ENCODE measurements at places on chromosomes 2 and 18.

- DNase-seq = no peak
Measured at GRCh38 chr2:100976061-100976460, 26.0 kb upstream of the RPL31 start.

GRCh38 chr2:18123577-18123976 is 245.1 kb downstream of the KCNS3 start:
- no peak for DNase-seq

- no peak for DNase-seq
Measured at GRCh38 chr18:73944715-73945114, 202.9 kb downstream of the FBXO15 start.

DNA sequence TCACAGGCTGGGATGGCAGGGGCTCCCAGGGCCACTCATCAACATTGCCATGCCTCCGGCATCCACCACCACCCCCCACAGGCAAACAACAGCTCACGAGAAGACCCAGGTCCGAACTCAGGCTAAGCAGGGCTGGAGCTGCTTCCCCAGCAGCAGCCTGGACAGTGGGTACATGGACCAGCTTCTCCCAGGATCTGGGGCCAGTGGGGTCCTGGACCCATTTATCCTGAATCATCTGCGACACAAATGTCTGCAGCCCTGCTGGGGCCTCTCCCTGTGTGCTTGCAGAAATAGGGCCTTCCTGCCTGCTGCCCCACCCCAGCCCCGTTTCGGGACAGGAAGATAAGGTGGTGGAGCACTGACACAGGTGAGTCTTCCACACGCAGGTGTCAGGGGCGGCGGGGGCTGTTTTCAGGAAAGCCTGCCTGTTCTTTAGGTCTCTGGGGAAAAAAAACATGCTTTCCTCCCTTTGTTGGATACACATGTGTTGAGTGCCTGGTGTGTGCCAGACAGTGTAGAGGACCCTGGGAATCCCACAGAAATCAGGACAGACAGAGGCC is 4.5 kb downstream of the PRLH start:
- DNase-seq = no peak

GRCh38 chr18:54551590-54551989 is 39.5 kb upstream of the DYNAP start:
- DNase-seq = no peak

DNA sequence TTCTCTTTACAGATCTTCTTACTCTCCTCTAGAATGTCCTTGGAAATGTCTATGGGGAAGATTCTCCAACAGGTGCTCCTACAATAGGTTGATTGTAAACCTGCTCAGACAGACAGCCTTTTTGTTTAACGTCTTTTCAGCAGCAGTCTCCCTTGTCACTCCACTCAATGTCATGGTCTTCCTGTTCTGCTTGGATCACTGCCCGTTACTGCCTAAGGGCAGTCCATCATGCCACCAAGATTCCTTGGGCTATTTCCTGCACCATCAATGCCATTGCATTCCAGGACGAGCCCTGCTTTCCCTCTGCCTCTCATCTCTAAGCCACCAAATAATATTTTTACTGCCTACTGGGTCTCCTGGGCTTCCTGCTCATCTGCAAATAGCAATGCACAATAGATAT is 97.4 kb upstream of the GALNT5 start:
- no peak for DNase-seq

GRCh38 chr2:20015482-20016083 is 3.1 kb upstream of the MATN3 start:
- peak; percentile 7 for DNase-seq

- DNase-seq = no peak
Measured at GRCh38 chr2:170243898-170244297, 66.0 kb downstream of the MYO3B start.

DNA sequence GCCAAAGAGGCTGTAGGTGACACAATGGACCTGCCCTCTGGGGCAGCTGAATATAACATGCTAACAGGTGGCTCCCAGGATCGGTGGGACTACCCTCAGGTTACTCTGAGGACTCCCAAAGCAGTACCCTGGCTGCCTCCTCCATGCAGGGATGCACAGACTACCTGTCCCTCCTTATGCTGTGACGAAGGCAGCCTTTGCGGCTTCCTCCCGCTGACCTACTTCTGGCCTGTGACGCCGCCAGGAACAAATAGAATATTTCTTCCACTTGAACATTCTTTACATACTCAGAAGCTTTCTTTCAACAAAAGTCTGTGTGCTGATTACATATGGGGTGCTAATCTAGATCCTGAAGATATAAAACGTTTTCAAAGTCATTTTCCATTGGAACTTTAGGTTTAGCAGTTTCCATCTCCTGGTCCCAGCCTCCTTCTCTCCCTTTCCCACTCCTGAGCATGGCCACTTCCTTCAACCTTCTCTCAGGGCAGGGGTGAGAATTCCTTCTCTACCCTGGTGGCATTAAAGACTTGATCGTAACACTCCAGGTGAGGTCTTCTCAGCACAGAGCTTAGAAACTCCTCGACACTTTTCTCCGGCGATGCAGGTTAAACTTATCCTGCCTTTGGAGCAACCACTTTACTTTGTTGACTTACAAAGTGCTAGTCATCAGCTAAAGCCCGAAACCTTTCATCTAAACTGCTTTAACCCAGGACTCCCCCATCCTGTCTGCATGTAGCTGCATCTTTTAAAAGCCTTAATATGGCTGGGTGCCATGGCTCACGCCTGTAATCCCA is 58.9 kb upstream of the STK17B start:
- DNase-seq = no peak

DNA sequence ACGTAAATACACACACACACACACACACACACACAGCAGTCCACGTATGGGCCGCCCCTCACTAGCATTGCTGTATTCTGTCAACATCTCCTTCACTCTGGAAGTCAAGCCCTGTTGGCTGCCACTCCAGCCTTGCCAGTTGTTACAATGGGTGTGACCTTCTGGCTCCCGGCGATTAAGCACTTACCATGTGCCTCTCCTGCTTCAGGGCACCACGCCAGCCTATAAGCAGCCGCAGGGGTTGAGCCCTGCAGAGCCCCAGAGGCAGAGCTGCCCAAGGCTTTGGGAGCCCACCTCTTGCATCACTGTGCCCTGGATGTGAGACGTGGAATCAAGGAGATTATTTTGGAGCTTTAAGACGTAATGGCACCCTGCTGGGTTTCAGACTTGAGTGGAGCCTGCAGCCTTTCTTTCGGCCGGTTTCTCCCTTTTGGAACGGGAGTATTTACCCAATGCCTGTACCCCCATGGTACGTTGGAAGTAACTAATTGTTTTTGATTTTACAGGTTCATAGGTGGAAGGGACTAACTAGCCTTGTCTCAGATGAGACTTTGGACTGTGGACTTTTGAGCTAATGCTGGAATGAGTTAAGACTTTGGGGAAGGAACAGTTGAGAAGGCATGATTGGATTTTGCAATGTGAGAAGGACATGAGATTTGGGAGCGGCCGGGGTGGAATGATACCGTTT is 54.5 kb upstream of the ROCK2 start:
- no peak for DNase-seq

DNA sequence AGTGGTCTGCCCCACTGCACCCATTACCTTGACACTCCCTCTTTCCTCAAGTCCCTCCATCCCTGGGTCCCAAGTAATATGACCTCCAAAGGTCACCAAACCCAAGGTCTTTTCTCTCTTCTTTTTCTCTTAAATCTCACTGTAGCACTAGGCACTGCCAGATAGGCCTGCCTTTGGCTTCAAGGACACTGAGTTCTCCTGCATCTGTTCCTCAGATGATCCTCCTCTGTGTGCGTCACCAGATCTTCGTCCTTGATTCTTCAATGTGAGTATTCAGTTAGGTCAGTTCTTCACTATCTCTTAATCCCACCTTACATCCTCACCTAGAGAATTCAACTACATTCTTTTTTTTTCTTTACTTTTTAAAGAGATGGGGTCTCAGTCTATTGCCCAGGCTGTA is 249.2 kb downstream of the NBAS start:
- no peak for DNase-seq

DNA sequence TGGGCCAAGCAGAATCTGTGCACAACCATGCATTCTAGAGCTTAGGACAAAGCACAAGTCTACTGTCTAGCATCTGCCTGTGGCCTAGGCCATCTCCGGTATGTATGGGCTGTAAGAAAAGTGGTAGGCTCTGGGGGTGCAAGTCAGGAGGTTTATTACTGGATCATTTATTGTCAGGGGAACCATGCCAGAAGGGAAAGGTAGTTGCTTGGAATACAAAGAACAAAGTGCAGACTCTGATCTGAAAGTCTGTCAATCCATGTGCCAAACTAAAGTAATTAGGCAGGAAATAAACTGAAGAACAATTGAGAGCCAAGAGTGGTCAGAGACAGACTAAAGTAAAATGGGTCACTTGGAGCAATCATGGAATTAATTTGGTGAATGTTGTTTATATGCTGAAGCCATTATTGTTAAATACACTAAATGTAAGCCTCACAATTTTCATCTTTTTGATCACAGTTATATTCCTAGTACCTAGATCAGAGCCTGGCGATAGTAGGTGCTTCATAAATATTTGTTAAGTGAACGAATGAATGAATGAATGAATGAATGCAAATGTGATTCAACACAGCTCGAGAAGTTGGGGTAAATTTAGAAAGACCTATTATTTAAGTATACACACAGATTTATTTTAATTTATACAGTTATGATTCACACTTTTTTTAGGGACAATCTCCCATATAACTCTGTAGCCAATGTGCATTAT is 260.7 kb upstream of the STON1 start:
- DNase-seq = no peak

DNA sequence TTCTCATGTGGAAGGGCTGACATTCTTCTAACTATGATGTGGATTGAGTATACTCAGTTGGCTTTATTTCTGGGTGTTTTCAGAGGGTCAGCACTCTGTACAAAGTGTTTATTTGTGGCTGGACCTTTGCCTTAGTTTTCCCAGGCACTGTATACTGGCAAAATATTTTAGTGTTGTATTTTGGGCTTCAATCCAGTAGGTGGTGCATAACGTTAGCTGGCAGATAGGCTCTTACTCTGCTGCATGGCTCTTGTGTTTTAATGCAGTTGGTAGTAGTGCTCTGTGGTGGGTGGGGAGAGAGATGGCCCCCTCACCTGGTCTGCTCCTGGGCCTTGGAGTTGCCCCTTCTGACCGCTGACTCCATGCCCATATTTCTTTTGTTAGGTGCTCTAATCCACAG is 75.6 kb upstream of the REG3A start:
- no peak for DNase-seq

- no peak for DNase-seq
Measured at GRCh38 chr2:64391940-64392339, 62.0 kb upstream of the LGALSL start.

- no peak for DNase-seq
Measured at GRCh38 chr2:189517847-189518535, 62.6 kb downstream of the SLC40A1 start.

DNA sequence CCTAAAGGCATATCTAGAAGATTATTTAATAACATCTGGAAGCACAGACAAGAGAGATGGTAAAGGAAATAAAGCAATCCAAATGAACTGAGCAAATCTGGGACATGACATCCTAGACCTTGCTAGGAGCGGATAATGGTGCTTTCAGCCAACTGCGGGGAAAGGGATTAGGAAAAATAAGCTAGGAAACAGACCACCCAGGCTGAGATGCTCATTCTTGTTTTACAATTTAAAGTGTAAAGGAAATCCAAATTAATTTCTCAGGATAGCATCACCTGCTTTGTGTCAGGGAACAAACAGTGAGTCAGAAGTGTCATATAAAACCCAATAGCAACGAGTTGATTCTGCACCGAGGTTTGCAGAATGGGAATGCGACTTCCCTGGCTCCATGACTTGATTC is 112.5 kb upstream of the CXCR4 start:
- DNase-seq = no peak

DNA sequence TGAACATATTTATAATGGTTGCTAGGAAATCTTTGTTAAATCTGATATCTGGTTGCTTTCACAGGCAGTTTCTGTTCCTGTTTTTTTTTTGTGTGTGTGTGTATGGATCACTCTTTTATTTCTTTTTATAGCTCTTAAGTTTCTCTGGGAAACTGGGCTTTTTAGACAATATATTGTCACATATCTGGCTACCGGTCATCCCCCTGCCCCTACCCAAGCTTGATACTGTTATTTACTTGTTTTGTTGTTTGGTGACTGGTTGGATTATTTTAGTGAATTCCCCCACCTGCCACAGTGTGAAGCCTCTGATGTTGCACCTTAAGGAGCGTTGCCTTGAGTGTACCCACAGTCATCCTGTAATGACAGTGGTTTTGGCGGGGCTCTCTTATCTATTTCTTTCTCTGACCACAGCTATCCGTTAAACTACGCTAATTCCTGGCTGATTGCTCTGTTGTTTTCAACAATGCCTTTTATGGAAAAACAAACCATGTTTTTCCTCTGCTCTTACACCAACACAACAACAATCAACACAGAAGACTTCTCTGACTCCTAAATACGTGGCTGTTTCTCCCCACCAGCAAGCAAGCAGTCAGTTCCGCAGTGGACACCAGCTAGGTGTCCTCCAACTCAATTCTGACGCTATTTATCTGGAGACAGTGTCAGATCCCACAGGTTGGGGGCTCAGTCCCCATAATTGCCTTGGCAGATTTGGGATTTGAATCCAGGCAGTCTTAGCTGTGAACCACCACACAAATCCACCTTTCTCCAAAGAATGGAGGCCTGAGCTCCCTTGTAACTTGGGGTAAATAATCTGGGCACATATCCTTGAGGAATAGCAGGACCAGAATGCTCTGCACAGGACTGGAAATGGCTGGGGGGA is 10.9 kb downstream of the GNLY start:
- peak; percentile 63 for DNase-seq

DNA sequence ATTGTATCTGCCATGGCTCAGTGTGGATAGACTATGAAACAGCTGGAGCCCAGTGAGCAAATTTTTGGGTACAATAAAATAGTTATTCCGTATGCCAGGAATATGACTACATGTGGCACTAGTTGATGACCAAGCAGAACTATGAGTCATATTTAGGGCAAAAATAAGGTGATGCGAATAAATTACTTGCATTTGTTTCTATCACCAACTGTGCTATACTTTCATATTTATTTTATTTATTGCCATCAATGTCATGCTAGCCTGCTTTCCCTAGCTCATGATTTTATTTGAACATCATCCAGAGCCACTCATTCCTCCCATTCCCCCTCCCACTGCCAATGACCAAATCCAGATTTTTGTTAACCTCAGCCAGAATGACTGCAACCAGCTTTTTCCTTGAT is 13.3 kb upstream of the FAP start:
- no peak for DNase-seq

DNA sequence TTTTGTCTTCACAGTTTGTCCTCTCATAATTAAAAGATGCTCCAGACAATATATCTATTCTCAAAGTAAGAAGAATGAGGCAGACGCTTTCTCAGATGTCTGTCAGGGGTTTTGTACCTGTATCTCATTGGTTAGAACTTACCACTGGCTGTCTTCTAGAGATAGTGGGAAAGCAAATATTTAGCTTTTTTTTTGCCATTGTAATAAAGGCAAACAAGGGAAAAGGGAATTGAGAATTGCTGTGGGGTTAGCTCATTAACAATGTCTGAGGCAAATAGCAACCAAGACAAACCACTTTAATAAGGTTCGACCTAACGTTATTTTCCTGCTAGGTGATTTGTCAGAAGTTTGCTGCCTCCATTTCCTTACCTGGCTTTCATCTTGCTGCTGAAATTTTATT is 30.0 kb downstream of the ZNF638 start:
- DNase-seq = peak; percentile 41

GRCh38 chr18:13603304-13604019 is 122.9 kb downstream of the FAM210A start:
- no peak for DNase-seq

- DNase-seq = no peak
Measured at GRCh38 chr2:241724975-241725870, 9.2 kb upstream of the D2HGDH start.
